ENCODE measurements at places on chromosomes 7 and 10.

DNA sequence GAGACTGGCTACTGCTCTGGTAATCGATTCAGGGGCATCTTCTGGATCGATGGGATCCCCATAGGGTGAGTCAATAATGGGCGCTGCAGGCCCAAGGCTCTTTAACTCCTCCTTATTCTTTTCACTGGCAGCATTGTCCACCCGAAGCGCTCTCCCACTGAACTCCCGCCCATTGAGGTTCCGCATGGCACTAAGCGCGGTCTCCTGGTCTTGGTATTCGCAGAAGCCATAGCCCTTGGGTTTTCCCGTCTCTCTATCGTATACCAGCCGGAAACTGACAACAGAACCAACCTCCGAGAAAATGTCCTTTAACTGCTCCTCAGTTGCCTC is 285 bp downstream of the CSTF2T start:
- DNase-seq = no peak

DNA sequence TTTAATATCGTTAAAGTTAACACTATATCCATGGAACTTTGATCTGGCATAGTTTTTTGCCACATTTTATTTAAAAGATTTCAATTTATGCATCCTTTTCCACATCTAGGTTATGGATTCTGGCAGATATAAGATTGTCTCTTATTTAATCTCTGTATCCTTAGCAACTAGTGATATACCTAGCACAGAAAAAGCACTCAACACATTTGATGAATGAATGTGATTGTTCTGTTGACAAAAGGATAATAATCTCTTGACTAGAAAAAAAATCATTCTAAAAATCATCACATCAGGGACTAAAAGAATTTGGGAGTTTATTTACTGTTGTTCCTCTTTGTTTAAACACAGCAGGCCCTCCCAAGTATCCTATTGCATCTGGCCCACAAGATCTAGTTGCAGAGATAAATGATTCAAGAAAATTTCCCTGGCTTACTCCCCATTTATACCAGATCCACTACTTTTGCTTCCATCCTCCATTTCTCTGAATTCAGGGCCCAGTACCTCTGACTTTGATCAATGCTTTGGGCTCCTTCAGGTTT is 84.0 kb upstream of the C1GALT1 start:
- no peak for DNase-seq

- DNase-seq = no peak
These were observed 163.4 kb downstream of the ATE1 start for GRCh38 chr10:121764233-121764942.

- no peak for DNase-seq
These were observed 622 bp upstream of the COL1A2 start for GRCh38 chr7:94394109-94394436.

GRCh38 chr7:139982927-139983920 is 79.5 kb downstream of the PARP12 start:
- no peak for DNase-seq
